ENCODE measurements at places on chromosomes 16 and 17. TPM values are rescaled to one million over a fixed set of nuclear protein-coding genes. Genes with fewer than 3 reads are reported as not detected.

ARHGAP23 gene
- 17.2 TPM for polyA plus RNA-seq

- no peak for DNase-seq
Measured at GRCh38 chr16:874366-875181, 74.0 kb upstream of the GNG13 start.

DNA sequence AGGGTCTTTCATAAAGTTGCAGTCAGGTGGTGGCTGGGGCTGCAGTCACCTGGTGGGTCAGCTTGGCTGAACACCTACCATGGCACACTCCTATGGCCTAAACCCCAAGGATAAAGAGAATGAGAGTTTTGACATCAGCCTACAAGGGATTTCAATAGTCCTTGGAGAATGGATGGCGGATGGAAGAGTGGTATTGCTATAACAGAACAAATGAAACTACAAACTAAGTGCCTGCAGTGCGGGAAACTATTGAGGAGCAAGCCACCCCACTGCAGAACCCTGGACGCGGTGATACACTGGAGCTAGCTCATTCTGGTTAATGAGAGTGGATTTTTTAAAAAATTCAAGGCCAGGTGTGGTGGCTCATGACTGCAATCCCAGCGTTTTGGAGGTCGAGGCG, 3.0 kb upstream of the PRPSAP2 start:
- no peak for DNase-seq

PNMT gene
- not detected for polyA plus RNA-seq

TNFRSF17 gene
- not detected for polyA plus RNA-seq

DNA sequence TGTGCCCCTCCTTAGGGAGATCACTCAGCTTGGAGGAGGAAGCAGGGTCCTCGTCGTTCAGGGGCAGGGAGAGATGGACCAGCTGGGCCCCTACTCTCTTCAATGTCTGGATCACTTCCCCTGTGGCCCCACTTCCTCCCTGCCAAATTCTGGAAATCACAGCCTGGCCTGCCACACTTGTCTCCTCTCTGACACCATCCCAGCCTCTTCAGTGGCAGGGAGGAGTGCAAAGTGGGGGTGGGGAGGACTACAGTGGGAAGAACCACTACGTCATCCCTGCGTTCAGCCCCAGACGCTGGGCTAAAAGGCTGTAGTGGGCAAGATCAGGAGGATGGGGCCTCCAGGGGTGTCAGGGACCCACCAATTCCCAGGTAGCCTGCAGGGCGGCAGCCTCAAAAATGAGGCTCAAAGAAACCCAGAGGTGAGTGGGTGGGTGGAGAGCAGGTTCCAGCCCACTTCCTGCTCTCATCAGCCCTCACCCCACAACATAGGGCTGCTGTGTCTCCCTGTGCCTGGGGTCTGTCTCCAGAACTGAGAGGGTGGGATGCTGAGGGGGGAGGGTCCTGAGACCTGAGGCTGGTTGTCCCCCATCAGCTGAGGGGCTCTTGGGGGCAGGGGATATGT, 25.0 kb upstream of the TAC4 start:
- DNase-seq: no peak

TMEM92 gene
- polyA plus RNA-seq: 0.58 TPM

- DNase-seq: no peak
Measured at GRCh38 chr17:34230342-34230741, 24.7 kb upstream of the CCL2 start.

DNA sequence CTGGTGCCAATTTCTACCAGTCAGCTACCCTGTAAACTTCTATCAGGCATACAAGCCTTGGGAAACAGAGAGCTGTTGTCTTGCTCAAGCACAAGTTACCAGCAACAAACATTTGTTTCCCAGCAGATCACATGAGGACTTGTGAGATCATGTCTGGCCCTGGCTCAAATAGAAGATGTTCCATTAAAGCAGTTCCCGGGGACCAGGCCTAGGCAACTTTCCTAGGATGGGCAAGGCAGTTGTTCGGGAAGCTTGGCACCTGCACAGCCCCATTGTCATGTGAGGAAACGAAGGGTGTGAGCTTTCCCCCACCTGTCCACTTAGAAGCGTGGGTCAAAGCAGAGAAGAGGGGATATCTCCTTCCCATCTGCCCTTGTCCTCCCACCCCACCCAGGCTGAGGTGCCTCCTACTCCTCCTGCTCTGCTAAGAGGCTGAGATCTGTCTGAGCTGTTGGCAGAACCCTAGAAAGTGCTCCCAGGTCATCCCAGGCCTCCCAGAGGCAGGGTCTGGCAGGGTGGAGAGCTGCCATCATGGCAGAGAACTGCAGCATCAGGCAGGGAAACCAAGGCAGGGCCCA, 11.2 kb upstream of the SLC47A2 start:
- peak; percentile 70 for DNase-seq

CCT6B gene
- 2.8 TPM for polyA plus RNA-seq

GRCh38 chr16:60419859-60420258, 1616.4 kb downstream of the CDH8 start:
- no peak for DNase-seq

DNA sequence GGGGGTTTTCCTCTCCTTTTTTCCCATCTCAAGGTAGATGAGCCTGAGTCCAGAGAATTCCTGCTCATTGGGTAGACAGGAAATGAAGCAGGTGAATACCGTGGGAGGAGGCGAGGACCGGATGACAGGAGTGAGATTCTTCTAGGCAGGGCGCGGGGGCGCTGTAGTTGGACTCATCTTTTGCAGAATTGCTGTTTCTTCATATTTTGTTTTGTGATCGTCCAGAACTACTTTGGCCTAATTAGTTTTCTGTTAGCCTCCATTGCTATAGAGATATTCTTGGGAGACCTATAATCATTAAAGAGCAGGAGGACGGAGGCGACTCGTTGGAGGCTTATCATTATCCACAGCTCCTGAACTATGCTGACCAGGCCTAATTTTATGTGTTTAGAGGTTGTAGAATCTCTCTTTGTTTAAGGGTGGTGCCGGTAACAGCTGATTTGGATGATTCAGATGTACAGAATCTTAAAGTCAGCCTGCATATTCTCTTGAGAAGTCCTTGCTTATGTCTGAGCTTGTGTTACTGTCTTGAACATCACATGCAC, 650 bp downstream of the ATP6V0A1 start:
- no peak for DNase-seq

TSPOAP1 gene
- polyA plus RNA-seq: 5.6 TPM

PDF gene
- polyA plus RNA-seq: 6.4 TPM

- no peak for DNase-seq
Measured at GRCh38 chr17:36008998-36009665, 7.8 kb upstream of the CCL15 start.

GRCh38 chr17:80546267-80546666, 1.6 kb downstream of the RPTOR start:
- DNase-seq: no peak

METTL2A gene
- polyA plus RNA-seq: 14.6 TPM

- no peak for DNase-seq
Measured at GRCh38 chr17:37719866-37720265, 25.0 kb downstream of the HNF1B start.
